Hair follicle dermal papilla cell (primary cell): ENCODE measurements at places on chromosomes 7 and 10. TPM values are rescaled to one million over a fixed set of nuclear protein-coding genes. Genes with fewer than 3 reads are reported as not detected.

The ASAH2B gene
- total RNA-seq = 2.6 and 2.9 TPM in 2 replicates

The H2BK1 gene
- not detected in 2 replicates for total RNA-seq

The HHEX gene
- 0.73 and 1.3 TPM in 2 replicates for total RNA-seq

The AVPI1 gene
- total RNA-seq = 23.5 and 32.1 TPM in 2 replicates

The TMEM225B gene
- total RNA-seq = 1.5 and 1.6 TPM in 2 replicates
